Forelimb muscle (tissue), 1 donor: ENCODE measurements at places on chromosomes 16 and 17. TPM values are rescaled to one million over a fixed set of nuclear protein-coding genes. Genes with fewer than 3 reads are reported as not detected.

Gene TP53TG3F
- not detected for polyA plus RNA-seq

Gene KCNJ18
- polyA plus RNA-seq = not detected

Gene CCDC154
- polyA plus RNA-seq = 2.3 TPM

Gene NPIPA2
- polyA plus RNA-seq = 1.7 TPM

Gene PDIA2
- 0.68 TPM for polyA plus RNA-seq

Gene NFE2L1
- 272 TPM for polyA plus RNA-seq

Gene HLF
- polyA plus RNA-seq = 4.9 TPM

Gene GRIN2A
- polyA plus RNA-seq = 0.23 TPM

DNA sequence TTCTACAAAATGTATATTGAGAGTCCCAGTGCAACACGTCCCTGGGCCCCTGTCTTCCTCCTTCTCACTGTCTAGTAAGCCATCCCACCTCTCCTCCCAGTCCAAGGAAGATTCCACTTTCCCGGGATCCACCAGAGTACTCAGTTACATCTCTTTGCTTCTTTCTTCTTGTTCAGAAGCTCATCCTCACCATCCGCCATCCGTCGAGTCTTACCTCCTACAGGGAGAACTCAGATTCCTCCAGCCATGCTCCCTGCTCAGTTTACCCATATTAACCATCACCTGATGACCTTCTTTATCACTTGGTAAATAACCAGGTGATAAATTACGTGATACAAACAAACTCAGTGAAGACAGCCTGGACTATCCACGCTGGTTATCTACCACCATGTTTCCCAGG, 57.1 kb downstream of the CYTH1 start:
- DNase-seq = no peak

GRCh38 chr16:88743693-88744576, 37.6 kb downstream of the CTU2 start:
- DNase-seq = no peak

DNA sequence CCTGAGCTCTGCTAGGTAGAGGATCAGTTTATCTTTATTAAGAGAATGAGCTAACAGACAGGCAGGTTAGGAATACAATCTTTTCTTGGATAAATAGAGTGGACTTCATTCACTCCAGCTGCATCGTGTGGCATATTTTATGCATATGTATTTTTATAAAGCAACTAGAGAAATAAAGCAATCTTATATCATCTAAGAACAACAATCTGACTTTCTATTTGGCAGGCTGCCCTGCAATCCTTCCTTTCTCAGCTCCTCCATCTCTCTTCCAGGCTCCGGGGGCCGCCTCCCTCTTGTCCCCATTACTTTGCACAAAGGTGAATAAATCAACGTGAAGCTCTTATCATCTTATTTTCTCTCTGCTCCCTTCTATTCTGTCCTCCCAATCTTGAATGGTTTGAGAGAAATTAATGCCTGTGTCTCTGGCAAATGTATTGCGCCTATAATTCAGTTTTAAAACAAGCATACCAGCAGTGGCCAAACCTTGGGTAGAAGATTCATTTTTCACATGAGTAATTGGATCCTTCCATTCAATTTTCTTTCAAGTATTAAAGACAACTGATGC, 64.5 kb downstream of the HS3ST3A1 start:
- no peak for DNase-seq

DNA sequence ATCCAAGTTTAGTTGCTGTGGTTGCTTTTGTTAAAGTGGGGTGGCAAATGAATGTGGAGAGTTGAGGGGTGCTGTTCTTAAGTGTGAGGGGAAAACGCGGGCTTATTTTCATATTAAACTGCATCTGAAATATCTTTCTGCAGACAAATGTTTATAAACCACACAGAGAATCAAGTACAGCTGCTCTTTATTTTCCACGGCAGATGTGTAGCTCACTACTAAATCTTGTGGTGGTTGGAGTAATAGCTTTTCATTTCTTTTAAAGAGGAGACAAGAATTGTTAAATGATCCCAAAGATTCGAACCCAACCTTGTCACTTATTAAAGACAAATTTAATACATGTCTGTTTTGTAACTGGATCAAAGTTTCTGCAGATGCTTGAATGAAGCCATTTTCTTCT, 2.1 kb downstream of the CLTC start:
- no peak for DNase-seq

DNA sequence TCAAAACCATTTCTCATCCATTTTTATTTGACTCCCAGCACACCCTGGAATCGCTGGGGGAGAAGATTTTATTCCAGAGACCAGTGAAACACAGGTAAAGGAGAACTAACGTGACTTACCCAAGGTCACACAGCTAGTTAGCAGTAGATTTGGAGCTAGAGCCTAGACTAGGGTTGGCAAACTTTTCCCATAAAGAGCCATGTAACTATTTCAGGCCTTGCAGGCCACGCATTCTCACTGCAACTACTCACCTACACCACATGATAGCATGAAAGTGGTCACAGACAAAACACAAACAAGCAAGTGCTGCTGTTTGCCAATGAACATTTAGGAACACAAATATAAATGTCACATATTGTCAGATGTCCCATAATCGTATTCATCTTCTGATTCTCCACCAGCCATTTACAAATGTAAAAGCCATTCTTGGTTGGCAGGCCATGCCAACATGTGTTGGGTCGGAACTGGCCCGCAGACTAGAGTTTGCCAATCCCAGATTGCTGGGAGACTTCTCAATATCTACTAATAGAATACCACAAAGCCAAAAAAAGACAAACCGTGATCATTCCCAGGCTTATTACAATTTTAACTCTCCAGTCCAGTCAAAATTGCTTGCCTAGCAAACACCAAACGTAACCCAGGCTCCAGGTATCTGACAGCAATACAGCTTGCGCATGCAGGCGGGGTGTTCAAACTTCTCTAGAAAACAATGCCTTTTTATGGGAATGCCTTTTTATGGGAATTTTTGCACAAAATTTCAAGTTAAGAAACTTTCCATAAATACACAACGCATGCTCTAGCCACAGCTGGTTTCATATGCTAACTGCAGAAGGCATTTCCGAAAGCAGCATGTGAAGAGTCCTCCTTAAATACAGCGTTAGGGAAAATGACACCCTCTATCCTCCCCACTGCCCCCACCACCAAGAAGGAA, 20.9 kb downstream of the ZFHX3 start:
- DNase-seq = no peak

DNA sequence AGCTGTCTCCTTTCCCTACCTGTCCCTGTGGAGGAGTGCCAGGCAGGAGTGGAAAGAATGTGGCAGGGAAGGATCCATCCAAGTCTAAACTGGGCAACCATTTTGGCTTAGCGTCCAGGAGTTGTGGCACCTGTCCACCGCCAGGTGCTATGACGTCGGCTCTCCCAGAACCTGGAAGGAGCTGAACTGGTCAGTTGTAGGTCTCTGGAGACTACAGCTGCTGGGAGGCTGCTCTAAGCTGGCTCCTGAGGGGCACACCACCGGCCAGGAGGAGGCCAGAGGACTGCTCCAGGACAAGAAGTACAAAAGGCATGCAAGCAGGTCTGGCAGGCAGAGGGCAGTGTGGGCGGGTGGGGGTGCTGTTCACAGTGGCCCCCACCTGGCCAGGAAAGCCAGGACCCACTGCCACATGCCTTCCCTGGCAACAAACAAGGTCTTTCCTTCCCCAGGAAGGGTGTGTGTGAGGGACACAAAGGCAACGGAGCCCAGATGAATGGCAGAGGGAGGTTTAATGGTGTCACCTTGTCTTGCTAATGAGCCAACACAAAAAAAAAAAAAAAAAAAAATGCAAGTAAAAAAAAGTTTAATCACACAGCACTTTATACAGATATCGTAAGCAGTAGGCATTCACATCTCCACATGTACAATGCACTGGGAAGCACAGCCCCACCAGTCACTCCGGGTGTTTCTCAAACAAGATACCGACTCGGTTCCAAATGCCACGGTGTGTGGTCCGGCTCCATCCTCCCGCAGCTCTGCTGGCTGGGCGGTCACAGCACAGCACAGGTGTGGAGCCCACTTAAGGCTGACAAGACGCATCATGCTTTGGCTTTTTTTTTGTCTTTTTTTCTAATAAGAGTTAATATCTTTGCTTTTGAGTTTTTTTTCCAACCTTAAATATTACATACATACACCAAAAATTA, 4.8 kb downstream of the SPHK1 start:
- DNase-seq = no peak

DNA sequence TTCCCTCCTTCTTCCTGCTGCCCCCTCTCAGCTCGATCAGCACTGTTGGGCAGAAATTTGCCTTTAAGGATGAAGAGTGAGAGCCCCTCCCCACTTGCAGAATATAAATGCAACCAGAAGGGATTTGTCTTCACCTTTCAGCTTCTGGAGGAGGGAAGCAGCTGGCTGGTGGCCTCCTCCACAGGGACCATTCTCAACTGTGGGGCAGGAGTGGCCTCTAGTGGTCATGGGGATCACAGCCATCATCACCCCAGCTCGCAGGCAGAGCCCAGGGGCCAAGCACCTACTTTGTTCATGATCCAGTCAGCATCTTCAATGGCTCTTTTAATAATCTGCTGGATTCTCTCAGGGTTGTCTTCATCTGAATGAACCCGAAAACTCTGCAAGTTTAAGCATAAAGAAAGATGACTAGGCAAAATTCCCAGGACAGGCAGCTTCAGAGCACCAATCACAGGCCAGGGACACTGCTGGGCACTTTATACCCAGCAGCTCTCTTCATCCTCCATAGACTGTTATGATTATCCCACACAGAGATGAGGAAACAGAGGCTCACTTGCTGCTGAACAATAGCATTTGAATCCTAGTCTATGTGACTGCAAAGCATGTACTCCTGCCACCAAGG, 13.1 kb downstream of the LYRM9 start:
- DNase-seq = peak; percentile 54

GRCh38 chr17:57355090-57355859, 99.0 kb downstream of the MSI2 start:
- no peak for DNase-seq

GRCh38 chr16:81655469-81656162, 123.5 kb upstream of the PLCG2 start:
- DNase-seq = no peak

GRCh38 chr16:57863434-57864160, 61.3 kb upstream of the KIFC3 start:
- DNase-seq = peak; percentile 82
